ENCODE measurements at places on chromosomes 4 and X.

- no peak for DNase-seq
These were observed 274.3 kb upstream of the HS3ST1 start for GRCh38 chr4:11702886-11703557.

DNA sequence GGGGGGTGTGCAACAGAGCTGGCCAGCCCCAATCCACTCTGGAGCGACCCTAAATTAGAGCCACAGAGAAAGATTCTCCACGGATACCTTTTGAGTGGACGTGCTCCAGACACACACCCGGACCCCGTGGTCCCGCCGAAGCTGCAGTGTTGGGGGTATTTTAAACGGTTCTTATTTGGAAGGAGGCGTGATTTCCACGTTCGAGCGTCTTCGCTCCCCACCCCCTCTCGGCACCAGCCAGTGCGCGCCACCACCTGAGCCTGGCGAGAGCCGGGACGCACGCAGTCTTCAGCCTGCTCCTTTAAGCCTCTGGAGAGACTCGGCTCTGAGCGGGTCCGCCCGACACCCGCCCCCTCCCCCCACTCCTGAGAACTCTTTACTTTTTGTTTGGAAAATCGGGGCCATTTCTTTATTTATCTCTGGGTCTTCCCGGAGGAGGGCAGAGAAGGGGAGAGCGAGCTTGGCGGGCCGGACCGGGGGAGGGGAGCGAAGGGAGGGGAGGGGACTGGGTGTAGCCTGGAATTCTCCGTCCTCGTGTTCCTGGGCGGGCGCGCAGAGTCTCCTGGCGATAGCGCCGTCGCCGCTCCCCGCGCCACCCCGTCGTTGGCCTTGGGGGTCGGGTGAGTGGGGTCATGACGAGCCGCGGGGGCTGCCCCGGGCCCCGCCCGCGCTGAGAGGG, 668 bp upstream of the PTCHD1 start:
- no peak for DNase-seq

DNA sequence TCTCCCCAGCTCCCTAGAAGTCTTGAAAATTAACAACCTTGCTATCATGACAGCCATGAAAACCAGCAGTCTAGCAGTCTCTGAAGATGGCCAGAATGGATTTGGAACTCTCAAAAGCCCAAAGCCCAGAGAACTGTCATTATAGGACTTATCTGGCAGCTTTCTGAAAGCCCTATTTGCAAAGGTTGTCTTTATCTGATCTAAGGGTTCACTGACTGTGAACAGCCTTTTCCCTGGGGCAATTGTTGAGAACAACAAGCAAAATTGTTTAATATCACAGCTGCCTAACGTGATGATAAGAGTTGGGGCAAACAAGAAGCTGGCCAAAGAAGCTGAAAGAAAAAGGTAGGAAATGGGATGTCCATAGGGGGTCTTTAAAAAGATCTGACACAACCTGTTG, 20.9 kb upstream of the KLHL8 start:
- DNase-seq = no peak

GRCh38 chr4:60656171-60656570, 544.0 kb upstream of the ADGRL3 start:
- DNase-seq = no peak

DNA sequence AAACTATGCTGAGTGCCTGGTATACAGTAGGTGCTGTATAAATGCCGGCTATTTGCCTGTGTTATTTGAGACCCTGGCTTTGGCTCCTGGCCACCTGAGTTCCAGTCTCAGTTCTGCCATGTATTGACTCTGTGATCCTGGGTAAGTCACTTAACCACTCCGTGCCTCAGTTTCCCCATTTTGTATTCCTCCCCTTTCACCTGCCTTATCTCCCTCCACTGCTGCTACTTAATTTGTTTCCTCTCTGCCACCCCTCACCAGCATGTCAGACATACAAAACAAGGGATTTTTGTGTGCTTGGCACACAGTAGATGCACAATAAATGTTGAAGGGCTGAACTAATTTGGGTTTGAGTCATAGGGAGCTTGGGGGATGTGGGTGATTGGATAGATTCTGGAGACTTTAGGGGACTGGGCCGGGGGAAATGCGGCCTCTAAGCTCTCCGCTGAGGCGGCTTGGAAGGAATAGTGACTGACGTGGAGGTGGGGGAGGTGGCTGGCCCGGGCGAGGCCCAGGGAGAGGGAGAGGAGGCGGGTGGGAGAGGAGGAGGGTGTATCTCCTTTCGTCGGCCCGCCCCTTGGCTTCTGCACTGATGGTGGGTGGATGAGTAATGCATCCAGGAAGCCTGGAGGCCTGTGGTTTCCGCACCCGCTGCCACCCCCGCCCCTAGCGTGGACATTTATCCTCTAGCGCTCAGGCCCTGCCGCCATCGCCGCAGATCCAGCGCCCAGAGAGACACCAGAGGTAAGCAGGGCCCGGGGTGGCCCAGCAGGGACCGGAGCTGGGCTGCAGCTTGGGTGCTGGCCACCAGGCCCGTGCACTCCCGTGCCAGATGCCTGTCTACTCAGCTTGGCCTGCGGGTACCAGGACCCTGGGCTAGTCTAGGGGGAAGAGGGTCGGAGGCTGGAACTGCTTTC, at the start of gene TIMP1:
TIMP1 (plus strand) TSS at position 706 of the 917 bp plus-strand sequence. CDS start 980 bp downstream, outside the sequence.
- DNase-seq = peak; percentile 82

- no peak for DNase-seq
These were observed 91.9 kb upstream of the ETNPPL start for GRCh38 chr4:108854786-108855185.

- no peak for DNase-seq
These were observed 165.3 kb downstream of the PJA1 start for GRCh38 chrX:68999931-69000330.

DNA sequence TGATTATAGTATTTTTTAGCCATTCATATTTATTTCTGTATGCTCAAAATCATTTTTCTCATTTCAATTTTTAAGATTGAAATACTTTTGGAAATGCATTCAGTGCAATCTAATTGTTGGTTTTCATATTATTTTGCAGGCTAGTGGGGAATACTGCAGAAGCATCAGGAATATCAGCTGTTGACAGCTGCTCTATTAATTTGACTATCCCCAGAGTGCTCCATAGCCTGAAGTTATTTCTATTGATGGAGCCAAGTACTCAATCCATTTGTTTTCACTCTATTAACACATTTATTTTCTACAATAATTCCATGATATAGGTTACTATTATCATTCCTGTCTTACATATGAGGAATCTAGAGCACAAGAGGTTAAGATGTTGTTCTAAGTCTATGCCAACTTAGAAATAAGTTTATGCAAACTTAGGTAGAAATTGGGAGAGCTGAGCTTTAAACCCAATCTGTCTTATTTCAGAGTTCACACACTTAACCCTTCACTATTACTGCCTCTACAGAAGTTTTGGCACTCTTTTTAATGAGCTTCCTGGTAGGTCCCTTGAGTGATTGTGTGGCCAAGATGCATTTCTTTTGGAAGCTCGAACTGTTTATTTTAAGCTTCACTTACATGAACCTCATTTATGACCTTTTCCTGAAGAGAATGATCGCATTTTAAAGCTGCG, 65.6 kb upstream of the PCDH18 start:
- DNase-seq = no peak

DNA sequence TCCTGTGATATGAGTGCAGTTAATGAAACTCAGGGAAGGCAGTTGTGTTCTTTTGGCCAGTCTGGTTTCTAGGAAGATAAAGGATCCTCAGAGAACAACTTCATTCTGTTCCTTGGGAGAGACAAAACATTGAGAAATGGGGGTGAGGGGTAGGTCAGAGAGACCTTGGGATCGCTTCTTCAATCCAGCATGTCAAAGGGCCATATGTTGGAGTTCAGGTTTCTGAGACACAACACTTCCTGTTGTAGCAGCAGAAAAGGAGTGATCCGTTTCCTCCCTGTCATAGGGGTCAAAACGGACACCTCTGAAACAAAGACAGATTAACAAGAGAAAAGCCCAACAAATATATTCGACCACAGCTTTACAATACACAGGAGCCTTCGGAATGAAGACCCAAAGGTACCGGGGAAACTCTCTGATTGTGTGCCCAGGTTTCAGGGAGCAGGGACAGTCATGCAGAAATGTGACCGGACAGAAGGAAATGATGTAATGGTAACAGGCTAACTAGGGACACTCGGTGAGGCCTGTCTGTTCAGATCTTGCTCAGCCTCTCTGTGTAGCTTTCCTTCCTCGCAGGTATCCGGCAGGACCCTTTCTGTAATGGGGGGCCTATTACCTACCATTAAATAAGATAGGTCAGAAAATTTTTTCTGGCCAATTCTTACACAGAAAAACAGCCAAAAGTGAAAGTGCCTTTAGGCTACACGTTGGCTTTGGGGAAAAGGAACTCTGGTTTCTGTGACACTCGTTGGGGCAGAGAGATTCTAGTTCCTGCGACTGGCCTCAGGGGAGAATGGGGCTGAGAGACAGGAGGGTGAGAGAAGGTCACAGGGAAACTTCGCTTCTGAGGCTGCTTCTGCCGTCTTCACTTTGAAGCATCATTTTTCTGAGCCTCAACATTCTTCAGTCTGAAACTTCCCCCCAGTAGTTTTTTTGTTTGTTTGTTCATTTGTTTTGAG, 103.3 kb upstream of the TLR3 start:
- no peak for DNase-seq

GRCh38 chrX:133045986-133046385, 50.9 kb downstream of the USP26 start:
- no peak for DNase-seq

- no peak for DNase-seq
These were observed 28.0 kb upstream of the ZNF280C start for GRCh38 chrX:130296743-130297142.

DNA sequence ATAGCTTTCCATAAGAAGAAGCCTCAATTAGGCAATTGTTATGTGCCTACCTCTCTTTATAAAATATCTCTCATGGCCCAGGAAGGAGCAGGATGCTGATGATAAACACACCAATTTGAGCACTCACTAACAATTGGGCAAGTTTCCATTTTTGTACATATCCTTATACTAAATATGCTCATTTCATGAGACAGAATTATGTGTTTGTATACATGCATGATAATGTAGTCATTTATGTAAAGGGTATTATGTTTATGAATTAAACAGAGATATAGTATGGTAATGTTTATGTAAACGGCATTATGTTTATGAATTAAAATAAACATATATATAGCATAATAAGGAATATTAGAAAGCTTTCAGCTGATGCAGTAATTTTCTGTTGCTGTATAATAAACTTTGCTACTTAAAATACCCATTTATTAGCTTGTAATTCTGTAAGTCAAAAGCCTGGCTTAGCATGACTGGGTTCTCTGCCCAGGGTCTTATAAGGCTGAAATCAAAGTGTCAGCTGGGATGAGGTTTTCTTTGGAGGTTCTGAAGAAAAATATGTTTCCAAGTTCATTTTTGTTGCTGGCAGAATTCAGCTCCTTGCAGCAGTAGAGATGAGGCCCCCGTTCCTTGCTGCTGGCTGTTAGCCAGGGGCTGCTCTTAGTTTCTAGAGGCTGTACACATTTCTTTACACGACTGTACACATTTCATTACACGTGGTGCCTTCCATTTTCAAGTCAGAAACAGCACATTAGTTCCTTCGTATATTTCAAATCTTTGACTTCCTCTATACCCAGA, 89.0 kb downstream of the GLRA2 start:
- DNase-seq = no peak

Measured in CD4-positive, alpha-beta T cell treated with Interferon gamma for 1 hour (primary cell).